Activated T-cell treated with anti-CD3 and anti-CD28 coated beads for 24 hours (primary cell): ENCODE measurements at places on chromosomes 2 and 18.

- DNase-seq: no peak
These were observed 3.2 kb downstream of the RAB3GAP1 start for GRCh38 chr2:135055182-135055786.

DNA sequence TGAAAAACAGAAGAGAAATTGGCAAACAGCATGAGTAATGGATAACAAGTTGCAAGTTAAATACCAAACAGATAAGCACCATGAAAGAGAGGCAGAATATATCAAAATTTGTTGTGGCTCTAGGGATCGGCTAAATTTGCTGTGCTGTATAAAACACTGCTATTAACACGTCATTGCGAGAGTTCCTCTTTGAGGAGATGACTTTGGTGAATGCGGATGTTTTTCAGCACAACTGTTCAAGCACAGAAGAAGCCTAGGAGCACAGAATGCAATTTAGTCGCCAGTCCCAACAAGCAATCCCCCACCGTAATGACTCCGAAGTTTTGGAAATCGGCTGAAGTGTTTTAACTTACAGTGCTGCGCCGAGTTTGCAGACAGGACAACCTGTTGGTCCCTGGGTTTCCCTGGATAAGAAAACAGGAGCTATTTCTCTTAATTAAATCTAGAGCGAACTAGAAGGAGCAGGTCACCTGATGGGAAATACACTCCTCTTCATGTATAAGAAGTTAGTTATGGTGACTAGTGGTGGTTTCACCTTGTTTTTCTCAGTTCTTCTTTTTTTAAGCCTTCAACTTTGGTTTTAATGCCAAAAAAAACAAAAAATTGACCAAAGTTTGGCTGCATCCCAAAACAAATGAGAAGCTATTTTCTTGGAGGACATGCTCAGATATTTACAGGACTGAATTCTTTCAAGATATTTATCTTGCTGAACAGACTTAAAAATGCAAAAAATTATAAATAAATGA lies 454.1 kb upstream of the SALL3 start:
- no peak for DNase-seq

- DNase-seq: no peak
These were observed 207.6 kb upstream of the TANK start for GRCh38 chr2:160952464-160953254.

DNA sequence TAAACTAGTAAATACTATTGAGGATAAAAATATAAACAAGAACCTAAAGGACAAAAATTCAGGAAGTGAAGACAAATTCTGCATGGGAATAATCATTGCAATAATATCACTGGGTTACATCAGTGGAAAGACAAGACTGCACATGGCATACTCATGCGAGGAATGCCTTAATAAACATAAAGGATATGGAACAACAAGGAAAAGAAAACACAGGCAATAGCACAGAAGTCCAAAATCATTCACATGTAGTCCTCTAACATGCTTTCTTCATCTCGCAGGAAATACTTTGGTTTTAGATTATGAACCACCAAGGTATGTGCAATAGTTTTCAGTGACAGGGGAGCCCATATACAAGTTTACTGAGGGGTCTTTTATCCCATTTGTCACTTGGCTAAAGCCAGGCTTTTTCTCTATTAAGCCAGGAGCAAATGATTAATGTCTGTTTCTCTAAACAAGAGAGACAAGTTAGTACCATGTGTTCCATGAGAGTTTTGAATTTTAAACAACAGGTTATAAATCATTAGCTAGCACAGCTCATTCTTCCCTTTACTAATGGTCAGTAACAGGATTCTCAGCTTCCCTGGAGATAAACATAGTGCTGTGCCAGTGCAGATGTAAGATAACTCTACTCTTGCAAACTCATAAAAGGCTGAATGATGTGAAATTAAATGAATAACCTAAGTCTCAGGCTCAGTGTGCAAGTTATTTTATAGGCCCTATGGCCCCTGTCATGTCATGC lies 353.6 kb upstream of the FSIP2 start:
- no peak for DNase-seq

- DNase-seq: no peak
These were observed 93.5 kb upstream of the SPATS2L start for GRCh38 chr2:200212862-200213425.

DNA sequence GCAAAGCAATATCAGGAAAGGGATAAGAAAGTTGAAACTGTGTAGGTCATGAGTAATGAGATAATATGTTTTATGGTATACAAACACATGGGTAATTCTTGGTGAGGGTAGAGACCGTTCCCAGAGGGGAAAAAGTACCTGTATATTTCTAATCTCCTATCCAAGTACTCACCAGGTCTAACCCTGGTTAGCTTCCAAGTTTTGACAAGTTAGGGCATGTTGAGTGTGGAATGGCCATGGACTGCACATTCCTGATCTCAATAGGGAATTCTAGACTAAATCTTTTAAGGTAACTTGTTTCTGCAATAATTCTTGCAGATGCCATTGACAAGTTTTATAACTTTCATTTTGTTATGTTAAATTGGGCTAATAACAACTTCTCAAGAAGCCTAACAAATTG lies 216.6 kb downstream of the SPAG16 start:
- no peak for DNase-seq

GRCh38 chr2:14501061-14501460 lies 131.5 kb upstream of the LRATD1 start:
- no peak for DNase-seq

DNA sequence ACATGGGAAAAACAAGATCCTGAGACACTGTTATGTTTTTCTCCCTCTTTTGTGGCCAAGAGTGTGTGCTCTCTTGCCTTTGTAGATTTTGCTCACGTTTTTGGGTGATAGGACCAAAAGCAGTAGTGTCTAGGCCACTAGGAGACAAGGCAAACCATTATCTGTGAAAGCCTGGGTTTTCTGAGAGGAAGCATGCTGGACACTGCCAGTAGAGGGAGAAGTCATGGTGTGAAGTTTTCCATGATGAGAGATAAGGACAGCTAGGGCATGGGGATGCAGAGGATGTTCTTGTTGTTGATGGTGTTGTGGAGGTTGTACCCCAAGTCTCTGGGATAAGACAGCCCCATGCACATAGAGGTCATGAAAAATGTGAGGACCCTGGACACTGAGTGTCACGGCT lies 285.3 kb downstream of the SOX11 start:
- no peak for DNase-seq

DNA sequence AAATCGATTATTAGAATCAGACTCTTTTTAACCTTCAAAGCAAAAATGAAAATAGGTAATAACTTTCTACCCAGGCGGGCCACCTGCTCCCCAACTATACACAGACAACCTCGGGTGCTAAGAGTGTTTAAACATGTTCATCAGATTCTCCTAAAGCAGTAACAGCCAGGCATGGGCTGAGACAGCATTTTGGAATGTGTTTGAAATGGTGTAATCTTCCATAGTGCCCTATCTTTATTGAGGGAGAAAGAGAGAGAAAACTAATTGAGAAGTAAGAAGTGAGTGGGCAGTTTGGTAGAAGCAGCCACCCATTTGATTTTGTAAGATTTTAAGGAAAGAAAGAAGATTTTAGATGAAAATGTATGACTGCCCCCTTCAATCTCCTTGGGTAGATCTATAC lies 196.1 kb upstream of the CTAGE1 start:
- no peak for DNase-seq

- no peak for DNase-seq
These were observed 133.7 kb downstream of the ALPK2 start for GRCh38 chr18:58495207-58495606.

- DNase-seq: no peak
These were observed 361.8 kb downstream of the RND3 start for GRCh38 chr2:150125708-150126107.

DNA sequence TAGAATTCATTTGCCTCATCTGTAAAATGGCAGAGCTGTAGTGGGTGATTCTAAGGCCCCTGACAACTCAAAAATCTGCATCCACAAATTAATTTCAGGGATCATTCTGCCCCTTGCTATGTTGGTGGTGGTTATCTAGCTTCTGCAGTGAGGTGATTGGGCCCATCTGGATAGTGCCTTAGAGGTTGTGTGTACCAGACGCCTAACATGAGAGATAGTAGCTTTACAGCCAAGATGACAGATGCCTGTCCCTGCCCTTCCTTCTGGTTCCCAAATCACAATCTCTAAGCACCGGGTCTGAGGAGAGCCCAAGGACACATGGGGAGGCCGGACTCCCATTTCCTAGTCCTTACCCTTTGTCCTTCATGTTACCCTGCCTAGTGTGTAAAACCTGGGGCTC lies 51.1 kb upstream of the TNP1 start:
- DNase-seq: no peak

DNA sequence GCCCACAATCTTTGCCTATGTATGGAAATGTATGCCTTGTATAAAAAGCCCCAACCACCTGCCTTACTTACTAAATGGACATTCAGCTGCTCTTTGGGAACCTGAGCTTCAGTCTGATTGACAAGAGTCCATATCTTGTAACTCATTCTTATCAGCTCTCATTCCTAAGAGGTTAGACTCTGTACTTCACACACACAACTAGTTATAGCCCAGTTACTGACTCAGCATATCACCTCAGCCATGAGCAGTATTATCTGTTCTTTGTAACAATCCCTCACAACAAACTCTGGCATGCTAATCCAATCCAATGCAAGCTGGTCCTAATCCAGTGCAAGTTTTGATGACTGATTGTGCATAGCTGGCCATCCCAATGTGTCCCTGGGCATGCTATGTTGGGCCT lies 250.6 kb downstream of the RIT2 start:
- no peak for DNase-seq

DNA sequence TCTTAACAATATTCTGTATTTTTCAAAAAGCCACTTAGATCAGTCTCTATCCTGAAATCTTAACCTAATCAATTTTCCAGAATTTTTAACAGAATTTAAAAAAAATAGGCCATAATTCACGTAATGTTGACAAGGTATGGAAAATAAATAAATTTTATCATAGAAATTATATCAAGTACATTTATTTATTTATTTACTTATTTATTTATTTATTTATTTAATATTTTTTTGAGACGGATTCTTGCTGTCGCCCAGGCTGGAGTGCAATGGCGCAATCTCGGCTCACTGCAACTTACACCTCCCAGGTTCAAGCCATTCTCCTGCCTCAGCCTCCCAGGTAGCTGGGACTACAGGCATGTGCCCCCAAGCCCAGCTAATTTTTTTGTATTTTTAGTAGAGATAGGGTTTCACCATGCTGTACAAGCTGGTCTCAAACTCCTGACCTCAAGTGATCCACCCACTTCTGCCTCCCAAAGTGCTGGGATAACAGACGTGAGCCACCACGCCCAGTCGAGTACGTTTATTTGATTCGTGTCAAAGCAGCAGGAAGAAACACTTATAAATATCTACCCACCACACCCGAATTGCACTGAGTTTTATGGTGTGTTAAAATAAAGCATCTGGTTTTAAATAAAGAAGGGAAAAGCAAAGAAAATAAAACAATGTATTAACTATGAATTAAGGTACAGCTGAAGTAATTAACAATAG lies 60.1 kb downstream of the DSC3 start:
- no peak for DNase-seq

- DNase-seq: no peak
These were observed 51.8 kb upstream of the STAT1 start for GRCh38 chr2:191065785-191066184.

- no peak for DNase-seq
These were observed 511.2 kb downstream of the TSN start for GRCh38 chr2:122266636-122267035.

GRCh38 chr2:130882991-130883390 lies 46.3 kb downstream of the ARHGEF4 start:
- DNase-seq: no peak

GRCh38 chr2:205699515-205700289 lies 17.4 kb downstream of the NRP2 start:
- DNase-seq: no peak

DNA sequence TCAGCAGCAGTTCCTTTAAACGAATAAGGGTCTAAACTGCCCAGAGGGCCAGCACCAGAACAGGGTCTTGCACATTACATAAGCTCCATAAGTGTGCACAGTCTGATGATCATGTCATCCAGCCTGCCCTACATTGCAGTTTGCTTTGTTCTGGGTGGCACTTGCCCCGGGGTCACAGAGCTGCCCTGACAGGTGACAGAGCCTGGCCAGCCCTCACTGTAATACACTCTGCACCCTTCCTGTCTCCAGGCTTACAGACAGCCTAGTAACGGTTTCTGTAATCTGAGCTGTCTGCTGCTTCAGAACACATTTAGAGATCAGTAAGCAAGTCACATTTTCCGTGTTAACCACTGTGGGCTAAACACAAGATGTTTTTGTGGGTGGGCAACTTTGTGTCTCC lies 213.3 kb downstream of the FAM210A start:
- no peak for DNase-seq

- DNase-seq: no peak
These were observed 34.7 kb upstream of the ADAM23 start for GRCh38 chr2:206408323-206409320.

GRCh38 chr18:25651553-25651952 lies 299.6 kb upstream of the ZNF521 start:
- no peak for DNase-seq

- DNase-seq: no peak
These were observed 68.4 kb downstream of the UGGT1 start for GRCh38 chr2:128159437-128159836.
